Stimulated activated naive CD4-positive, alpha-beta T cell (primary cell): ENCODE measurements at places on chromosomes 6 and 20.

DNA sequence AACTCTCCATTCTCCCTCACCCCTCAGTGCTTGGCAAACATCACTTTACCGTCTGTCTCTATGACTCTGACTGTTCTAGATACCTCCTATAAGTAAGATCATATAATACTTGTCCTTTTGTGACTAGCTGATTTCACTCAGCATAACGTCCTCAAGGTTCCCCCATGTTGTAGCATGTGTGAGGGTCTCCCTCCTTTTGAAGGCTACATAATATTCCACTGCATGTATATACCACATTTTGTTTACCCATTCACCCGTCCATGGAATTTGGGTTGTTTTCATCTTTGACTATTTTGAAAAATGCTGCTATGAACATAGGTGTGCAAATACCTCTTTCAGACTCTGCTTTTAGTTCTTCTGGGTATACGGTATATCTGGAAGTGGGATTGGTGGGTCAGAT is 28.3 kb downstream of the CTCFL start:
- no peak for DNase-seq

- DNase-seq = no peak
Observed at GRCh38 chr6:40425192-40425919, 161.8 kb downstream of the LRFN2 start.

DNA sequence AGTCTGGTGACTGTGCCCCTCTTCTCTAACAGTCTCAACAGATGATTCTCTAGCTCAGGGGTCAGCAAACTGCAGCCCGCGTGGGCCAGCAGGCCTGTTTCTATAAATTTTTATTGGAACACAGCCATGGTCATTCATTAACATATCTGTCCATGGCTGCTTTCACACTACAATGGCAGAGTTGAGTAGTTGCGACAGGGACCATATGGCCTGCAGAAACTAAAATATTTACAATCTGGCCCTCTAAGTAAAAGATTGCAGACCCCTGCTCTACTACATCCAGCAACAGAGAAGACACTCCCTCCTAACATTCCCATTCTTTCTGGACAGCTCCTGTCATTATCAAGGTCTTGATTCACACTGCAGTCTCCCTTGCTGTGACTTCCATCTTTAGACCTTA is 45.2 kb downstream of the PLAGL2 start:
- DNase-seq = no peak

- no peak for DNase-seq
Observed at GRCh38 chr20:33032555-33032954, 1.1 kb downstream of the BPIFB6 start.

GRCh38 chr20:37742131-37742530 is 48.3 kb downstream of the CTNNBL1 start:
- no peak for DNase-seq

- DNase-seq = no peak
Observed at GRCh38 chr6:83459663-83460062, 28.8 kb upstream of the ME1 start.

DNA sequence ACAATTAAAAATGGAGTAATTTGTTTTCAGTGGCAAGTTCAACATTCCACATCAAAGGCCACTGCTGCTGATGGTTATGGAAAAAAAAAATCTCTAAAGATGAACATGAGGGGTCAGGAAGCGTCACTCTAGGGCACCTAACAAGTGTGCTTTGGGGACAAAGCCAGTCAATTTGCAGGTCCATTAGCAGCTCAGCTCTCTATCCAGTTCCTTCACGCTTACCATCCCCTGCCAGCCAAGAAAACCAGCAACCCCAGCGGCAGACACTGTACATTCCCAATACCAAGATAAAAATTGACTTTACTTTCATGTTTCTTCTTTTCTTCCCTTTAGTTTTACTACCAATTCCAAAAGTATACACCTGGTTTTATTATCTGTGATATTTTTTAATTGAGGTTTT is 10.1 kb downstream of the RFX6 start:
- DNase-seq = no peak

DNA sequence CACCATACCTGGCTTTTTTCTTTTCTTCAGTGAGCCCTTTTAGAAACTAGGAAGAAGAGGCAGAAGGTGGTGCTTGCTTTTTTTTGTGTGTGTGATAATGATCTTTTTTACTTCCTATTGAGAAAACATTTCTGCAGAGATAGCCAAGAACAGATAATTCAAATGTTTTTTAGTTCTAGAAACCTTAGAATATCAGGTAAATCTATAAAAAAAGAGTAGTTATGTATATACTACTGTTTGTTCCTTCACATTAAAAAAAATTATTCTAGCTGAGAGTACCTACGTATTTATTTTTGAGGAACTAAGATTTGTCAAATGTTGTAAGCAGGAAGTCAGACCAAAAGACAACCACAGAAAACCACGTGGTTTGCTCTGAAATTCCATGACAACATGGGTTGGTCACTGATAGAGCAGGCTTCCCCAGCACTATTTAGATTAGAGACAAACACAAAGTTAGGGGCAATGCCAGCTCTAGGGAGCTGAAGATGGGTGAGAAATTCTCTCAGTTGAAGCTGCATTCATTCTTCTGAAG is 12.8 kb downstream of the STK4 start:
- DNase-seq = peak; percentile 30

GRCh38 chr6:10351791-10352190 is 63.1 kb downstream of the TFAP2A start:
- no peak for DNase-seq

DNA sequence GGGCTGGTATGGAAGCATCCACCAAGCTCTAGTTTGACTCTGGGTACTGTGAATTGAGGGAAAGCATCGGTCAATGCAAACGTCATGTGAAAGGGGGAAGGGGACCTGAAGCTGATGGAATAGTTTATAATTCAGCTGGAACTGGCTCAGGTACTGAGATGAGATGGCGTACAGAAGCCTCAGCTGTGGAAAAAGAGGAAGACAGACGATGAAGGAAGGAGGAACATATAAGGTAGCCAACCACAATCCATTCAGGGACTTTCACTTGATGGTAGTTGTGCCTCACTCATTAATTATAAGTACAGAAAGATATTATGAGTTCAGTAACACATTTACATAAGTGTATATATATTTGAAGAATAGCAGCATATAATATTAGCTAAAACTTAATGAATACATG is 2.7 kb downstream of the CALHM5 start:
- no peak for DNase-seq

- DNase-seq = no peak
Observed at GRCh38 chr6:37717836-37718251, 20.2 kb upstream of the MDGA1 start.

- DNase-seq = no peak
Observed at GRCh38 chr6:87897663-87898062, 150.0 kb upstream of the SPACA1 start.

DNA sequence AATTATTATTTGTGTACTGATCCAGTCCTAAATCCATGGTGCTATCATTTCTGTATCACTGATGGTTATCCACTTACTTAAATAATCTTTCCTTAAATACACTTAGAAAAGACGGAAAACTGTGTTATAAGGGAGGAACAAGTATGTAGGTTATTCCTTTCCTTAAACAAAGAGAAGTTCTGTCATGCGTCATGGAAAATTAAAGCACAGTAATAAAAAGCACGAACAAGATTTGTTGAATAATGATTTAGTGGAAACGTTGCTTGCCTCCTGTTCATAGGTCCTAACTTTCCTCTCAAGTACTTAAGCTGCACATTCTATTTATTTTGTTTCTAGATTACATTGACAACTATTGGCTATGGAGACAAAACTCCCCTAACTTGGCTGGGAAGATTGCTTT is 120.4 kb downstream of the KHDC1L start:
- DNase-seq = no peak

GRCh38 chr6:166045173-166045859 is 122.3 kb downstream of the TBXT start:
- DNase-seq = no peak

GRCh38 chr6:112925702-112926101 is 578.6 kb downstream of the RFPL4B start:
- no peak for DNase-seq

GRCh38 chr6:159169557-159170332 is 545 bp downstream of the FNDC1 start:
- DNase-seq = no peak
